Mesendoderm (in vitro differentiated cells): ENCODE measurements at places on chromosomes 12 and 14.
A peak's percentile ranks its signal among the peaks of the same experiment; 100 is the strongest.

GRCh38 chr14:103015426-103015825 is 41.9 kb downstream of the CDC42BPB start:
- DNase-seq = no peak

DNA sequence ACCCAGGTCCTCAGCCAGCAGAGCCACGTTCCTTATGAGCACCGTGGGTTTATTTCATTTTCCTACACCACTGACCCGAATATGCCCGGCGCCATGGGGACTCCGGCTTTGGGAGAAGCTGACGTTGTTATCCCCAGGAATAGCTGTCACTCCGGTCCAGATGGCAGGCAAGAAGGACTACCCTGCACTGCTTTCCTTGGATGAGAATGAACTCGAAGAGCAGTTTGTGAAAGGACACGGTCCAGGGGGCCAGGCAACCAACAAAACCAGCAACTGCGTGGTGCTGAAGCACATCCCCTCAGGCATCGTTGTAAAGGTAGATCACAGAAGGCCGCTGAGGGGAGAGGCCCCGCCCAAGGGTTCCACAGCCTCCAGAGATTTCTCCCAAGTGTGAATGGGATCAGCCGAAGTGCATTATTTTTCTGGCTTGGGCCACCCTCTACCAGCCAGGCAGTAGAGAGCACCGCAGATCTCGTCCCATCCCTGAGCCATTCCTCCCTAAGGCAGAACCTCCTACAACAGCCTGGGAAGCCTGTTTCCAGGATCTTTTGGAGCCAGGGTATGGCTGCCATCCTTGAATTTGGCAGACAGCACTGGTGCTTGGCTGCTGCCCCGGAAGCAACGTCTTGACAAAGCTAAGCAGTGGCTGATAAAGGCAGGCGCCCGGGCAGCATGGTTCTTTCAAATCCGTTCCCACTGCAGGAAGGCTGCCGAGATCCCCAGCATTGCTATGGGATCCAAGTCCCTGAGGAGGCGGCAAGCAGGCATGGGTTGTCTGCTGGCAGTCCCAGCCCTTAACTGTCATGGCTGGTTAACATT is 17.8 kb downstream of the CDK2AP1 start:
- DNase-seq = no peak

DNA sequence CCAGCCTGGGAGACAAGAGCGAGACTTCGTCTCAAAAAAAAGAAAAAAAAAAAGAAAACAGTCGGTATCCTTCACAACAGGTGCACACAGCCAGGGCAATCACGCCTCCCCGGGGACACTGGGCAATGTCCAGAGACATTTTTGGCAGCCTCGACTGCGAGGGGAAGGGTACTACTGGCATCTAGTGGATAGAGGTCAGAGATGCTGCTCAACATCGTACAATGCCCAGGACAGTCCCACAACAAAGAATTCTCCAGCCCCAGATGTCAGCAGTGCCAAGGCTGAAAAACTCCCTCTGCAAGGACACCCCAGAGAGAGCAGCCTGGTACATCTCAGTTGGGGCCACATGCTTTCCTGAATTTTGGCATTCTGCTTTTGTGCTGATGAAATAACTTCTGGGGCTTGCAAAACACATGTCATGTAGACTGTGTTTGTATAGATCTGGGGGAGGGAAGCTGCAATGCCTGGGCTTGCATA is 21.5 kb downstream of the ALDH2 start:
- DNase-seq = no peak

DNA sequence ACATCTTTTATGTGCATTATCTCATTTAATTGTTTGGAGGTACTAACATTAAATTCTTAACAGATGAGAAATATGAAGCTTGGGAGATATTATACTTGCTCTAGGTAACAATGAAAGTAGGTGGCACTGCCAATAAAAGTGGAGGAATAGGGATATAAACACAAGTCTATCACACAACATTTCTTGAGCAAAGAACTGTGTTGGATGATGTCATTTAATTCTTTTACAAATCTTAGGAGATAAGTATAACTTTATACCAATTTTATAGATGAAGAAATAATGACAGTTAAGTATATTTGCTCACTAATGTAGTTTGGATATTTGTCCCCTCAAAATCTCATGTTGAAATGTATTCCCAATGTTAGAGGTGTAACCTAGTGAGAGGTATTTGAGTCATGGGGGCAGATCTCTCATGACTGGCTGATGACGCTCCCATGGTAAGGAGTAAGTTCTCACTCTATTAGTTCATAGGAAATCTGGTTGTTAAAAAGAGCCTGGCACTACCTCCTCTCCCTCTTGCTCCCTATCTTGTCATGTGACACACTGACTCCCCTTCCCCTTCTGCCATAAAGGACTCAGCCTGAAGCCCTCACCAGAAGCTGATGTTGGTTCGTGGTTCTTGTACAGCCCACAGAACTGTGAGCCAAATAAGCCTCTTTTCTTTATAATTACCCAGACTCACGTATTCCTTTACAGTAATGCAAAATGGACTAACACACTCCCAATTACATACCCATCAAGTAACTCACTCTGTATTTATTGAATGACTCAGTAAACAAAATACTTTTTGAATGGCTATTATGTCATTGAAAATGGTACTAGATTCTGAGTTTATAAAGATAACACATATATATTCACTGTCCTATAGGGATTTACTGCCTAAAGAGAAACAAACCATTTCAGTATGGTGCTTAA is 146.8 kb upstream of the KITLG start:
- DNase-seq = no peak

DNA sequence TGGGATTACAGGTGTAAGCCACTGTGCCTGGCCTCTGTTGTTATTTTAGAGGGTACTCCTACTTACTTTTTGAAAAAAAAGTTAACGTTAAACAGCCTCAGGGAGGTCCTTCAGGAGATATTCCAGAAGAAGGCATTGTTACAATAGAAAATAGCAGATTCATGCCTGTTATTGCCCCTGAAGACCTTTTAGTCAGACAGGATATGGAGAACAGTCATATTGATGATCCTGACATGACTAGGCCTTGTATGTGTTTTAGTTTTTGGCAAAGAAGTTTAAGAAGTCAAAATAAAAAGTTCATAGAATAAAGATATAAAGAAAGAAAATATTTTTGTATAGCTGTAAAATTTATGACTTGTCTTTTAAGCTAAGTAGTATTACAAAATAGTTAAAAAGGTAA is 45.3 kb downstream of the WASHC3 start:
- DNase-seq = no peak

GRCh38 chr14:72521045-72521444 is 372.9 kb downstream of the DPF3 start:
- DNase-seq = no peak

DNA sequence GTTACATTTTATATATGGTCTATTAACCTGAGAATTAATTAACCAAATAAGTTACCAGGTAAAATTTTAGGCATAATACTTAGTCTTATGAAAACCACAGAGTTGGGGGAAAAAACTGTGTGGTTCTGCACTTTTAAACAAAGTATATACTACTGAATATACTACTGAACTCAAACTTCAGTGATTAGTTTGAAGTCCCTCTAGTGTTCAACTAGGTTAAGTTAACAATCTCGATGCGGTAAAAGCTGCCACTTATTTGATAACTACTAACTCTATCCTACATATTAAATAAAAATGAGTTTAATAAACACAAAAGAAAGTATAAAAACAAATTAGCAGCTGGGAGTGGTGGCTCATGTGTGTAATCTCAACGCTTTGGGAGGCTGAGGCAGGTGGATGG is 56.7 kb downstream of the MED13L start:
- no peak for DNase-seq

- no peak for DNase-seq
Measured at GRCh38 chr12:26854031-26854390, 21.0 kb upstream of the ITPR2 start.

- DNase-seq = no peak
Measured at GRCh38 chr12:126182619-126183236, 1117.5 kb downstream of the AACS start.

GRCh38 chr14:99674064-99674650 is 9.9 kb upstream of the CYP46A1 start:
- DNase-seq = no peak

GRCh38 chr14:92217936-92218335 is 96.2 kb downstream of the CPSF2 start:
- no peak for DNase-seq

GRCh38 chr14:65927931-65928356 is 515.4 kb downstream of the FUT8 start:
- DNase-seq = peak; percentile 85

DNA sequence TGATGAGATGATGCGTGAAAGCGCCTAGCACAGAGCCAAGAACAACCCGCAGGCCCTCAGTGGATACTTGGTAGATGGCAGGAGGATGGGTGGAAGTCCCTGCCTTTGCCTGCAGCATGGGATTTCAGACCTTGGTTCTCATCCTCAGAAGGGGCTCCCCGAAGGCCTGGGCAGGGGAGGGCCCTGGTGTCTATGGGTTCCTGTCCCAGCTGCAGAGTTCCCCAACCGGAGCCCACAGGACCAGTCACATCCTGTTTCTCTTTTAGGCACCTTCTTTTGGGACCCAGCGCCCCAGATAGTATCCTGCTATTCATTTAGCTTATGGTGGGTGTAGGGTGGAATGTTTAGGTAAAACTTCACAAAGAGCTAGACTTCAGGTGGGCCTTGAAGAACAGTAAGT is 55.5 kb downstream of the CALM1 start:
- no peak for DNase-seq

GRCh38 chr12:121404734-121405133 is 4.8 kb downstream of the RNF34 start:
- no peak for DNase-seq

DNA sequence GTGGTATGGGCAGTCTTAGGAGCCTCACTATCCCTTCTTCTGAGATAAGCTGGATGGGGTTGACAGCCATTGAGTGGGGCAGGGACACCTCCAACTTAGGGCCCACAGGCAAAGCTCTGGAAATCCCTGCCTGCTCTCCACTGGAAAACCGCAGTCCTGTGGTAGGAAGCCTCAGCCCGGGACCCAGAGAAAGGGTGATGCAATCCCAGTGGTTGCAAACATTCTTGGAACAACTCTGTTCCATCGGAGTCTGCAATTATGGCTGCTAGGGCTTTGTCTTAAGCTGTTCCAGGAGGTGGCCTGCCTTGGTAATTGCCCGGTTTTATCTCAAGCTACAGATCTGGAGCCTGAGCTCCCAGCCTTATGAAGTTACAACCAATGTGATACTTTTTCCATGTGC is 133.4 kb downstream of the DICER1 start:
- no peak for DNase-seq
